NCI-H524 treated with DMSO at 0.1 percent for 48 hours (cell line): ENCODE measurements at places on chromosomes 4 and X.

DNA sequence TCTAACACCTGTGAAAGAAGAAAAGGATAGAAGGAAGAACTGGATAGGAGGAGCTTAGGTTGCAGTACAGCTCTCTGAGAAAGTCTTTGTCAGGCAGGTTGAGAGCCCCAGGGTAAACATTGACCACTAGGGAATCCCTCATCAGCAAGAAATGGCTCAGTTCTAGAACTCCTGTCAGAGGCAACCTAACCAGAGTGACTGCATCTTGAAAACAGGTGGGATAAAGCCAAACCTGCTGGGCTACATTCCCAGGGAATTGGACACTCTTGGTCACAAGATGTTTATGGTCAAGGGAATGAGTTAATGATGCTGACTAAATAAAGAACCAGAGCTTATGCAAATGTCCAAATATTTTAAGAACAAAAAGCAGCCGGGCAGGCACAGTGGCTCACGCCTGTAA, 108.3 kb upstream of the MED14 start:
- no peak for DNase-seq

- no peak for DNase-seq
Measured at GRCh38 chr4:120724656-120725055, 197.9 kb downstream of the PRDM5 start.

- no peak for DNase-seq
Measured at GRCh38 chr4:101418055-101418454, 70.7 kb upstream of the PPP3CA start.

- DNase-seq: no peak
Measured at GRCh38 chr4:139022835-139023234, 7.3 kb downstream of the NOCT start.
